ENCODE measurements at places on chromosomes 5 and 9.

GRCh38 chr9:36086442-36086841, 49.7 kb downstream of the RECK start:
- DNase-seq: no peak

DNA sequence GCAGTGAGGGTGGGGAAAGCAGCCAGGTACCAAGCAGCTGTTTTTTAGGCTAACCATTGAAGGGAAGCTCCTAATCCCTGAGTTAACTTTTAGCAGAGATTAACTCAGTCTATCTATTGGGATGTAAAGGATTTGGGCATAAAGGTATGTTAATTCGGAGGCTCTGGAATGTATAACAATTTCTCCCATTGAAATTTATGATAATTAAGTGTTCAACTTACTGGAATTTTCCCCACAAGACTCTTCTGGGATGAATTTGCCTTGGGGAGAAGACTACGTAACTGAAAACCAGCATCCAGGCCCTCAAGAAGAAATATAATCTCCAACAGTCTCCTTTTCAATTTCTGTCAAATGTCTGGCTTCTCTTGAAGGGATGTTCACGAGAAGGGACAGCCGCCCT, 23.6 kb downstream of the ZFP62 start:
- DNase-seq: no peak

DNA sequence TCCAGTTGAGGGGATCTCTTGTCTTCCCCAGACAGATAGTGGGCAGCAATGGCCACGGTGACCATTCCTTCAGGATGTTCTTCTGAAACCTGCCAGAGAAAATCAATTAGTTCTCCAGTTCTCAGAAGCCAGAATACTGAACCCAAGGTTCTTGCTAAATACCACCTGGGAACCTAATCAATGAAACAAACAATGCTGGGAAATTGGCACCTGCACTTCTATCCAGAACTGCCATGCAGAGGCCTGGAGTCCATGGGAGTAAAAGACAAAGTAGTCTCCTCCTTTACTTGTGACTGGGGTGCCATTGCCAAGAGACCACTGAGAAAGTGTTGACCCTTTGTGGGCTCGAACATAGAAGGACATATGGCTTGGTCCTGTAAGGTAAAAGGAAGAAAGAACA, 45.7 kb downstream of the ERMP1 start:
- DNase-seq: no peak

GRCh38 chr9:133635533-133636531, at the start of gene DBH:
DBH (plus strand) TSS chr9:133636363; CDS start chr9:133636372, 9 bp downstream.
- DNase-seq: no peak

GRCh38 chr5:148791696-148792095, 34.7 kb upstream of the ADRB2 start:
- no peak for DNase-seq

GRCh38 chr5:76196886-76197489, 113.8 kb downstream of the SV2C start:
- DNase-seq: no peak

GRCh38 chr5:133607451-133607850, 4.9 kb downstream of the FSTL4 start:
- no peak for DNase-seq

DNA sequence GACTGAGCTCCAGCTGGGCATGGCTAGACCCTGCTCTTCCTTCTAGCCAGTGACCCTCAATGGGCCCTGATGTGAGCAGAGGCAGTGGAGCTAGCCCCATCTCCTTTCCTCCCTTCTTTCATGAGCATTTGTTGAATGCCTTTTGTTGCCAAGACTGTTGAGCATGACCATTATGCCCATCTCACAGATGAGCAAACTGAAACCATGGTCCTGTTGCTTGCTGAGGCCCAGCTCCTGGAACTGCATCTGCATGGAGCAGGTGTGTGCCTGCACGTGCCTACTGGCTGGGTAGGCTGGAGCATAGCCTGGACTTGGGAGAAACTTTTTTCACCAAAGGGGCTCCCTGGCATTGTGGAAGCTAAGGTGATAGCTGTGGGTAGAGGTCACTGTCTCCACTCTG, 3.0 kb upstream of the WNK2 start:
- no peak for DNase-seq

GRCh38 chr9:79686381-79687130, 114.8 kb downstream of the TLE4 start:
- DNase-seq: no peak

GRCh38 chr5:134637116-134637721, 4.6 kb upstream of the SAR1B start:
- DNase-seq: no peak

- DNase-seq: no peak
Measured at GRCh38 chr5:29230591-29230990, 1962.9 kb upstream of the CDH6 start.

DNA sequence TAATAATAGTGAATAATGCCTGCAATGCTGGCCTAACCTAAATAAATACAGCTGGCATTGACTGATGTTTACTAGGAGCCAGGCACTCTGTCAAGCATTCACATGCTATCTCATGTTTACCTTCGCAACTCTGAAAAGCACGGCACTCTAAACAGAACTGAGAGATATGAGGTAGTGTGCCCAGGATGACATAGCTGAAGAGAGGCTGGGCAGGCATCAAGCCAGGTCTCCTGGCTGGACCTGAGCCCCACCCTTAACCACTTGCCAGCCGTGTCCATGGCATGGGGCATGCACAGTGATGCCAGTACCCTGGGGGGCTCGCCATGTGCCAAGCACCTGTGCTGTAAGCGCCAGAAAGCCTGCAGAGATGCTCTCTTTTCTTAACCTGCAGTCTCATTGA, 119.4 kb upstream of the MVB12B start:
- DNase-seq: no peak

- DNase-seq: peak; percentile 34
Measured at GRCh38 chr9:127424676-127424999, 456 bp downstream of the ZNF79 start.

DNA sequence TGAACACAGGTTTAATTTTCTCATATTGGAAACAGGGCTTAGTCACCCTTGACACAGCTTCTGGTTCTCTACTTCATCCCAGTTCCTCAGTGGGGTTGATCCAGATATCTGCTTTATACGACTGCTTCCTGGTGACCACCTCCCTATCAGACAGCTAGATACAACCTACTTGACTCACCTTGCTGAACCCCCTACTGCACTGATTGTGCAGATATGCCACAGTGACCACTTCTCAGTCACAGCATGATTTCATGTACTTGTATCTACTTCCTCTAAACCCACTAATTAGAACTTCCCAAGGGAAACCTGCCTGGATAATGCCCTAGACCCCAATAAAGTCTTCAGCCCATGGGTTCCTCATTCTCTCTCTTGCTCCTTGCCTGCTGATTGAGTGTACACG, 18.4 kb upstream of the RFK start:
- no peak for DNase-seq
